ENCODE measurements at places on chromosomes 13 and 19.

GRCh38 chr19:6271721-6272410, 7.9 kb downstream of the MLLT1 start:
- DNase-seq = no peak

DNA sequence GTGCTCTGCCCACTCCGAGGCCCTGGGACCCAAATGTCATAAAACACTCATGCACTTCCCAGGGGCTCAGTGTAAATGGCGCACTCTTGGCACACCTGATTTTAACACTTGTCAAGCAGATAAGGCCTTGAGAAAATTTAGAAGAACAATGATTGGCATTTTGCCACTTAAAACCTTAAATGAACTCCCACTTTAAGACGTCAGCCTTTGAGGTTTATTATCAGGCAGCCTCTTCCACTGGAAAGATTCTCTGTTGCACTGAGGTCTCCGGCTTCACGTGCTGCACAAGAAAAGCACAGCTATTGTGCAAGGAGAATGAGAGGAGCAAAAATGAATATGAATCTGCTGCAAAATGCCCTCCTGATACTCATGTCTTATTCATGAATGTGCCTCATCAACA, 38.5 kb upstream of the ATP11A start:
- DNase-seq = no peak

DNA sequence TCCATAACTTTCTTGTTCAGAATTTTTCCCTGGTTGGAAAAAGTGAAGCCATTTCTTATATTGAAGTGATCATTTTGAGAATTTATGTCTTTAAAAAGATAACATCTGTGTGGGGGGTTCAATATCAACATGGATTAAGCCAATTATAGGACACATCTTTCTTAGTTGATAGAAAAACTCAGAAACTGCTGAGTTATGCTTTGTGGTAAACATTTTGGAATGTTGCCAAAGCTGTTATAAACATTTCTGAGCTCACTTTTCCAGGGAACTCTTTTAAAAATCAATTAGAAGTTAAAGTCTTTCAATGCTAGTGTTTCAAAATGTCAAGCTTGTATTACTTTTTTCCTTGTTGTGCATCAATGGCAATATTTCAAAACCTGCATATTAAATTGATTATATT, 248.8 kb downstream of the DACH1 start:
- DNase-seq = no peak

GRCh38 chr19:2477141-2477710, 1.3 kb downstream of the GADD45B start:
- no peak for DNase-seq

DNA sequence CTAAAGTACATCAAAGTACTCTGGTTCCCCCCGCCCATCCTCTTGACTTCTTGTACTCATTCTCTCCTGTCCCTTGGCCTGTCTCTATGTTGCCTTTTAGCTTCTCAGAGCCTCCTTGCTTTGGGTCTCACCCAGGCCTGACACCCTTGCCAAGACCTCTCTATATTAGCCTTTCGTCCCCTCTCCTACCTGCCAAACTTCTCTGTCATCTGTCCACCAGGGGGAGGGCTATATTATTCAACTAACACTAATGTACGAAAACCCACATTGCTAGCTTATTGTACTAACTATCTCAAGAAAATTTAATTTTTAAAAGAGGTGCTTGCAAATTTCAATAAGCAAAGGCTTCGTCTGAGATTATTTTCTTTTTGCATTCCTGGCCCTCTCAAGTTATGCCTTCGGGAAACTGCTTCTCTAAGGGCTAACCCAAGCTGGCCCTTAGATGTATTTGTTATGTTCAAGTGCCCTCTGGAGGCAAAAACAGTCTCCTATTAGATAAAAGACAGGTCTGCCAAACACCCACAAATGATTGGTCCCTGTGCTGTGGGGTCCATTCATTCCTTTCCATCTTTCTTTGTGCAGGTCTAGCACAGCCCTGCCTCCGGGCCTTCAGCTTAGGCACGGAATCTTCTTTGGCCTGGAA, 6.3 kb upstream of the MRPS31 start:
- DNase-seq = no peak

DNA sequence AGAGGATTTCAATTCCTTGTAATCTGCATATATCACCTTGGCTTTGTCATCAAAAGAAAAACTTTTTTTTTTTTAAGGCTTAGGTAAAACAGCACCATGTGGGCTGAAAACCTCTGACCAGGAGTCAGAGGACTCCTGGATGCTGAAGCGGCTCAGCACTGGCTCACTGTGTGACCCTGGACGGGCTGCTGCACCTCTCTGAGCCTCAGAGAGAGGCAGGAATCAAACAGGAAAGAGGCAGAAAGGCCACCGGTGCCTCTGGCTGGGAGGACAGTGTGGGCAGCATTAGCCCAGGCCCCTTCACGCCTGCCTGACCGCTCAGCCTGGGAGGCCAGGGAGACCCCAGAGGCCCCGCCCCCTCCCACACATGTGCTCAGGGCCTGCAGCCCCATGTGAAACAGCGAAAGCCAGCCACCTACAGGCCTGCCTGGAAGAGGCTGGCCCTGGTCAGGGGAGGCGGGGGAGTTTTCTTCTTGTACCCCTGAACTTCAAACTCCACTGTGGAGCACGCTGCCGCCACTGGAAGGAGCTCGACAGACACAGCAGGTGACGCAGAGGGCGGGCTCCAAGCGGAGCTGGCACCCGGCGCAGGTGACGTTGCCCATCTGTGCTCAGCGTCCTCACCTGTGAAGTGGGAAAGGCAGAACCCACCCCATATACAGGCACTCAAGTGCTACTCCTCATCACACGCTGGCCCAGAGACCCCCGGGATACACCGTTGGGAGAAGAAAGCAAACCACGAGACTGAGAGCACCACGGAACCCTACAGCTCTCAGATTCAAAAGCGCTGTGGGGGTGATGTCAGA, 39.7 kb downstream of the MLLT1 start:
- no peak for DNase-seq

- DNase-seq = peak; percentile 21
Observed at GRCh38 chr19:46537136-46538097, 41.8 kb upstream of the PNMA8B start.

DNA sequence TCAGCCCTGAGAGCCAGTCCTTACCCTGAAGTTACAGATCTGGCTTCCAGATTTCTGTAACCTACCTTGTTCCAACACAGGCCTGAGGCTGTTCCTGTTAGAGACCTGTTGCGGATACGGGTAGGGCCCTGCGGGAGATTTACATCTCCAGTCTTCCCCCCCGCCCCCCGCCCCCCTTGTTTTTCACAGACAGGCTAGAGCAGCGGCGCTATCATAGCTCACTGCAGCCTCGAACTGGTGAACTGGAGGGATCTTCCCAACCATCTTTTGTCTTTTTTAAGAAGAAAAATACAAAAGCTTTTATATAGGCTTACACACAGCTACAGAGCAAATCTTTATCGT, 10.6 kb upstream of the CEACAM21 start:
- no peak for DNase-seq

DNA sequence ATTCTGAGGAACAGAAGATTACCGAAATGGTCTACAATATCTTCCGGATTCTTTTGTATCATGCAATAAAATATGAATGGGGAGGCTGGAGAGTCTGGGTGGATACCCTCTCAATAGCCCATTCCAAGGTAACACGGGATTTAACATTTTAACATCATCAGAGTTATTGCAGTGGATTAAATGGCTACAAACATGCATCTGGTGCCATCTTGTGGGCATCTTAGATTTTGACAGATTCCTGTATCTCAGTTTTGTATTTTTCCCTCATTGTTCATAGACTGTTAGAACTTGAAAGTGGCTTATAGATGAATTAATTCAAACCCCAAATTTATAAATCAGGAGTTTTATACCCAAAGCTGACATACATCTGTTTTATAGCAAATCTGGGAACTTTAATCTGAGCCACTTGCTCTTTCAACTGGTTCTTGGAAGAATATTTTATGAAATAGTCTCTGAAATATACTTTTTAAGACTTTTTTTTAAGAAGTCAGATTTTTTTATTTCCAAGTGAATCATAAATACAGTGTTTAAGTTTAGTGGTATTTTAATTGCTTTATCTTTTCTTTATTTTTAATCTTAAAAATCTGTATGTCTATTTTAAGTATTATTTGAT, 215.2 kb downstream of the NBEA start:
- no peak for DNase-seq

- no peak for DNase-seq
Observed at GRCh38 chr13:93867481-93867880, 612.0 kb downstream of the DCT start.

- no peak for DNase-seq
Observed at GRCh38 chr13:73952648-73953047, 181.6 kb downstream of the KLF12 start.

DNA sequence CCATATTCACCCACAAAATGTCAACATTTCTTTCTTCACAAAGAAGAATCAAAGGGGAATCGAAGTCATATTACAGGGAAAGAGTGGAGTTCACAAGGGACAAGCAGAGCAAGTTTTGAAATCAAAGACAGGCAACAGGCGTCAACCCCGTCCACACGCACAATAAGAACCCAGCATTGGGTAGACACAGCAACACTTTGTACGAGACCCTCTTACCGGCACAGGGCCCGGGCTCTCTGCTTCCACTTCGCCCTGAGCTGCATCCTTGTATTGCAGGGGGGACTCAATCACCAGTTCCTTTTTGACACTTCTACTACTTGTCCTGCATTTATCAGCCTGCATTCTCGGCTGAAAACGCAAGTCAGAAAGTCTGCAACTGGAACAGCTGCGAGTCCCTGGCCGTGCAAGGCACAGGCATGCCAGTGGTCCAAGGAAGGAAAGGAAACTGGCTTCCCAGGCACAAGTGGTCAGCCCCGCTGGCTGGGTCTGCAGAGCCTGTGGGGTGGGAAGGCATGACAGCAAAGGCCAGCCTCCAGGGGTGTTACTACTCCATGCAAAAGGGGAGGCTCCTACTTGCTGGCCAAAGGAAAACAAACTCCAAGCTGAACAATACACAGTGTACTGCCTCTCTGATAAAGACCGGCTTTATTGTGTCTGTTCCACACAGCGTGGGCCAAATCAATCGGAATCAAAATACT, at the start of gene DOCK9:
Gene DOCK9 (minus strand): TSS at position 497 of the 698 bp plus-strand sequence. CDS start 155 bp downstream, at position 342.
- no peak for DNase-seq

- DNase-seq = no peak
Observed at GRCh38 chr13:43990829-43991228, 111.1 kb downstream of the LACC1 start.

GRCh38 chr19:17332677-17333581, 1.7 kb downstream of the ANO8 start:
- no peak for DNase-seq

DNA sequence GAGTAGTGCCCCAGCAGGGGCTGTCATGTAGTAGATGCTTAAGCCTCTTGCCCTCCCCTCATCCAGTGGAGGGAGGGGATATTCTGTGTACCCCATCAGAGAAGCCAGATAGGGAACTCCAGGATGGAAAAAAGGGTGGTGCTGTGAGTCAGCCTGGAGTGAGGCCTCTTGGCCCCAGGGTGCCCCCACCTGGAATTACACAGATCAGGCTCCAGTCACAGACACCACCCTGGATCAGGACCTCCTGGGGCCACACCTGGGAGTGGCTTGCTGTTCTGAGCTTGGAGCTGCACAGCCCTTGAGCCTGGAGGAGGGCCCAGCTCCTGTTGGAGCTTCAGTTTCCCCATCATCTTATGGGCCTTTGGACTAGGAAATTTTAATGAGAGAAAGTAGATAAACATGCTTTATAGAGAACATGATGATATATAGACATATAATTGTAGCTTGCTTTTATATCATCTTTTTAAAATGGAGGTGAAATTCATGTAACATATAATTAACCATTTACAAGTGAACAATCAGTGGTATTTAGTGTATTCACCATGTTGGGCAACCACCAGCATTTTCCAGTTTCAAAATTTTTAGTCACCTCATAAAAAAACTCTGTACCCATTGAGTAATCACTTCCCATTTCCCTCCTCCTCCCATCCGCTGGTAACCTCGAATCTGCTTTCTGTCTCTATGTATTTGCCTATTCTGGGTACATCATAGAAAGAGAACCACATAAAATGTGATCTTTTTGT, 24.6 kb downstream of the CYP4F22 start:
- no peak for DNase-seq

DNA sequence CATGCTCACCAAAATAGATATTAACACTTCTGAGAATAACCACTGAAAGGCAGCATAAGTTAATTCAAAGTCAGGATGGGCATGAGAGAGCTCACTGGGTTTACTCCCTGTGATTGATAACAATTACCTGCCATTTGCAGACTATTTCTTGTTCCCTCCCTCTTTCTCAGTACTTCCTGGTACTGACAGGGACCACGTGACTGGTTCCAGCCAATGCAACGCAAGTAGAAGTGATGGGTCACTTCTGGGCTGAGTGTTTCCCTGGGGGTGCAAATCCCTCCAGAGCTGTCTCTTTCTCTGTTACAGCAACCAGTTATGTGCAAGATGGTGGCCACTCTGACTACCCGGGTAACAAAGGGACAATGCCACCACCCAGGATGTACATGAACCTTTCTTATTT, 118.8 kb downstream of the EFNB2 start:
- DNase-seq = no peak

- DNase-seq = no peak
Observed at GRCh38 chr19:34226036-34226435, 28.3 kb upstream of the GARRE1 start.

- no peak for DNase-seq
Observed at GRCh38 chr13:50670847-50671496, 172.5 kb downstream of the DLEU7 start.

- DNase-seq = no peak
Observed at GRCh38 chr13:77448689-77449088, 86.8 kb upstream of the SCEL start.

DNA sequence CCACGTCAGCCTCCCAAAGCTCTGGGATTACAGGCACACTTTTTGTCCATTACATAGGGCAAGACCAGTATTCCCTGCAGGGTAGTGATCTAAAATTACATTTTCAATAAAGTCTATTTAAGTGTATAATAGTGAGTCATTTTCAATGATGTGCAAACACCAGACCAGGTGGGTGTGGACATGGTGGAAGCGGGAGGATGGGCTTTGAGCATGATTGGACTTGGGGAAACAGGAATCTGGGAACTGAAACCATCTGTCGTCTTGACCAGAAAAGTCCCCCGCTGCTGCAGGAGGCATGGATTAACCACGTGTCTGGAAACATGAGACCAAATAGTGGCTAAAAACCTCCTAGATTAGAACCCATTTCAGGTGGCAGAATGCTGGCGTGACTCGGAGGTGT, 4.9 kb downstream of the FXYD3 start:
- DNase-seq = no peak

Measured in stimulated activated CD8-positive, alpha-beta memory T cell treated with anti-CD3 and anti-CD28 coated beads, Interleukin-7, amount 100 ng/mL, for 48 hours (primary cell).